Activated T-cell treated with anti-CD3 and anti-CD28 coated beads, Interleukin-2, amount 50 U/mL, for 72 hours (primary cell): ENCODE measurements at places on chromosomes 4 and X. TPM values are rescaled to one million over a fixed set of nuclear protein-coding genes. Genes with fewer than 3 reads are reported as not detected.

DNA sequence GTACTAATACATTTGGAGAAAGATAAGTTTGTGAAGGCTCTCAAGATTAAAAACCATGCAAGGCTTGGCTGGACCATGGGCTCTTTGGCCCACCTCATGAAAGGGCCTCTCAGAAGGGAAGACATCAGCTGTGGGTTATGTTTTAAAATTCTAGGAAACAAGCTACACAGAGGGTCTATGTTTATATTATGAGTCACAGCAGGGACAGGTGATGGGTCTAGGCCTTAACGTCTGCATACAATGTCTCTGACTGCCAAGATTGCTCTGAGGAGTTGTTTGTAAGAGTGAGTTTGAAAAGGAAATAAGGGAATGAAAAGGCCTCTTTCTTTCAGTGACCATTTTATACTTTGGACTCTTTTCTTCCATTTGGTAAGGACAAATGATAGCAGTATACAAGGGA lies 77.0 kb upstream of the ARMCX2 start:
- no peak overlapping the region for H3K4me3 ChIP-seq
- H3K27ac ChIP-seq: no peak overlapping the region
- H3K27me3 ChIP-seq: peaks cover 18% of the 10 kb centered on the region
- H3K4me1 ChIP-seq: no peaks in the 10 kb centered on the region

- H3K4me3 ChIP-seq: no peak overlapping the region
- no peak for DNase-seq
- H3K27me3 ChIP-seq: no peaks in the 10 kb centered on the region
- no peaks in the 10 kb centered on the region for H3K4me1 ChIP-seq
Measured at GRCh38 chr4:182206266-182206665, 36.9 kb upstream of the TENM3 start.

GRCh38 chrX:47313056-47313455 lies 57.3 kb upstream of the ZNF157 start:
- no peak overlapping the region for H3K4me3 ChIP-seq
- H3K36me3 ChIP-seq: no peaks in the 10 kb centered on the region
- peaks cover 13% of the 10 kb centered on the region for H3K27me3 ChIP-seq
- no peaks in the 10 kb centered on the region for H3K4me1 ChIP-seq

- peaks cover 19% of the 10 kb centered on the region for H3K27me3 ChIP-seq
- H3K4me3 ChIP-seq: no peak overlapping the region
- H3K4me1 ChIP-seq: peaks cover 23% of the 10 kb centered on the region
- peak overlapping the region; percentile 84 for H3K27ac ChIP-seq
Measured at GRCh38 chrX:45621376-45622041, 420.8 kb upstream of the DIPK2B start.

GRCh38 chr4:48347282-48347921 lies 6.1 kb downstream of the SLAIN2 start:
- DNase-seq: no peak
- no peaks in the 10 kb centered on the region for H3K27me3 ChIP-seq
- peaks cover 79% of the 10 kb centered on the region for H3K4me1 ChIP-seq
- no peak overlapping the region for H3K4me3 ChIP-seq
- H3K27ac ChIP-seq: no peak overlapping the region

DNA sequence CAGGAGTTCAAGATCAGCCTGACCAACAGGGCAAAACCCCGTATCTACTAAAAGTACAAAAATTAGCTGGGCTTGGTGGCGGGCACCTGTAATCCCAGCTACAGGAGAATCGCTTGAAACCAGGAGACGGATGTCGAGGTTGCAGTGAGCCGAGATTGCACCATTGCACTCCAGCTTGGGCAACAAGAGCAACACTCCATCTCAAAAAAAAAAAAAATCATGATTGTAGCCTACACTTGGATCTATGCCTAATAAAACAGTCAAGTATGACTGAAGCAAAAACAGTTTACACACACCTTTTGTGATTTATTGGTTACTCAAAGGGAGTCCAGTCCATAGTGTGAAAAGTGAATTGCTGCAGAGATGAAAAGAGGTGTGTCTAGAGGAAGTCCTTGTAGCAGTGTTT lies 34.7 kb upstream of the TASL start:
- no peaks in the 10 kb centered on the region for H3K4me1 ChIP-seq
- H3K27ac ChIP-seq: no peak overlapping the region
- no peak for DNase-seq
- peaks cover 11% of the 10 kb centered on the region for H3K27me3 ChIP-seq

EXOC1 gene
- total RNA-seq: 34.7 TPM

DNA sequence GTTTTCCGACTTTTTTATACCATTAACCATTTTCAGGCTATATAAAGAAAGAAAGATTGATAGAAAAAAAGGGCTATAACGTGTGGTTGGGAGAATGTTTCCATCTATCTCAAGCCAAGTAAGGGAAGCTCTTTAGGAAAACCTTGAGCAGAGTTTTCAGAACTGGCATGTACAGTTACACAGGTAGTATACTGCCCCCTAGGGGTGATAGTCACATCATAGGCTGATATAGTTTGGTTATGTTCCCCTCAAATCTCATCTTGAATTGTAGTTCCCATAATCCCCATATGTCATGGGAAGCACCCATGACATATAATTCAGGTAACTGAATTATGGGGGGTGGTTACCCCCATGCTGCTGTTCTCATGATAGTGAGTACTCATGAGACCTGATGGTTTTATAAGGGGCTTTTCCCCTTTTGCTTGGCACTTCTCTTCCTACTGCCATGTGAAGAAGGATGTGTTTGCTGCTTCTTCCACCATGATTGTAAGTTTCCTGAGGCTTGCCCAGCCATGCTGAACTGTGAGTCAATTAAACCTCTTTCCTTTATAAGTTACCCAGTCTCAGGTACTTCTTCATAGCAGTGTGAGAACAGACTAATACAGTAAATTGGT lies 186.8 kb downstream of the TMA16 start:
- no peaks in the 10 kb centered on the region for H3K36me3 ChIP-seq
- no peak overlapping the region for H3K27ac ChIP-seq
- H3K4me1 ChIP-seq: no peaks in the 10 kb centered on the region
- H3K27me3 ChIP-seq: no peaks in the 10 kb centered on the region
- H3K4me3 ChIP-seq: no peak overlapping the region

GRCh38 chr4:45078201-45078600 lies 351.8 kb upstream of the GNPDA2 start:
- no peaks in the 10 kb centered on the region for H3K36me3 ChIP-seq
- H3K27ac ChIP-seq: no peak overlapping the region
- H3K4me1 ChIP-seq: no peaks in the 10 kb centered on the region
- H3K27me3 ChIP-seq: no peaks in the 10 kb centered on the region
- DNase-seq: no peak
